Naive thymus-derived CD8-positive, alpha-beta T cell (primary cell): ENCODE measurements at places on chromosomes 5 and 9. TPM values are rescaled to one million over a fixed set of nuclear protein-coding genes. Genes with fewer than 3 reads are reported as not detected.
A peak's percentile ranks its signal among the peaks of the same experiment; 100 is the strongest.

DNA sequence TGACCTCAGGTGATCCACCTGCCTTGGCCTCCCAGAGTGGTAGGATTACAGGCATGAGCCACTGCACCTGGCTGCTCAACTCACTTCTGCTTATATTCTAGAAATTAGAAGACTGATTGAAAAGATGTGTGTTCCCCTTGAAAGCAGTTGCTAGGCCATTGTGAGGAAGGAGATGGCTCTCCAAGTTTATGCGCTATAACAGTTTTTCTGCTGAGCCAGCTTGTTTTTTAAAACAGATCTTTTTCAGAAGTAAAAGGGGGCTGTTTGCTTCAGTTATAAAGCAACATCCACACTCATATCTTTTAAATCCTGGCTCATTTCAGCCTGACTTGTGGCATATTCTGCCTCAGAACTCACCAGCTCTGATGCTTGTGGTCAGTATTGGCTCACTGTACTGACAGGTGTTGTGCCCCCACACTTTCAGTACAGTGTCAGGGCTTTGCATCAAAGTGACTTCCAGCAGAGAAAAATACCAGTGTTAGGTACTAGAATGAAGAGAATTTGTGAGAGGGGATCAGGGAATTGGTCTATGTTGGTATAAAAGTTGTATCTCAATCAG lies 49.4 kb downstream of the NUP214 start:
- DNase-seq: no peak

DNA sequence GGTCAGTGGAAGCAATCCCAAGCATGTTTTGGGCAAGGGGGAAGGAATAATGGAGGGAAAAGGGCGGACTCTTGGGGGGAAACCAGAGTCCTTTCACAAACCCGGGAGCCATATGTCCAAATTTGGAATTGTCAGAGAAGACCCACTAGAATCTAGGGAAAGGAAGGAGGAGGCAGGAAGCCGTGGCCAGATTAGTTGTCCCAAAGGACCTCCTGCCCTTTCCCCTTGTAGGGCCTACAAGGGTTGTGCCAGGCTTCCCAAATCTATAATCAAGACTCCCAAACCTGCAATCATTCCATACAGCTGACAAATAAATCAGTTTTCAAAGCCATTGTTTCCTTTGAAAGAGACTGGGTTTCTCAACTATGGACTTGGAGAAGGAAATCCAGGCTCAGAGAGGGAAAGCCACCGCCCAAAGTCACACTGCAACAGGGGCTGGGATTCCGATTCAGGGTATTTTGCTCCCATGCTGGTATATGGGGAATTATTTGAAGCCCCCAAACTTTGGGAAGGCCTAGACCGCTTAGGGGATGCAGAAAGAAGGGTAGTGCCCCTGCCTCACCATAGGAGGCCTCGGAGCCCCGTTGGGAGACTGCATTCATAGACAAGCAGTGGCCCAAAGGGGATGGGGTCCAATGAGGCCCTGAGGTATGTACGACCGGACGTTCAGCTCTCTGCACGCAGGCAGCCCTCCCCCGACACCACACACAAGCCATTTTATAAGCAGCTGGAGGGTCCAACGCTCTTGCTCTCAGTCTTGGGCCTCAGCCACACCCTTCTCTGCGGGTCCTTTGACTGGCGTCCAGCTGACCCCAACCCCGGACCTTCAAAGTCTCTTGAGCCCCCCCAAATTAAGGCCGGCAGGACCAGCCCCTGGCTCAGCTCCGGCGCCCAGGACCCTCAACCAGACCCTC lies 815 bp downstream of the ANXA6 start:
- DNase-seq: no peak

- no peak for DNase-seq
Measured at GRCh38 chr5:16412556-16412955, 53.0 kb downstream of the ZNF622 start.

GRCh38 chr5:7271435-7272084 lies 124.4 kb upstream of the ADCY2 start:
- no peak for DNase-seq

DNA sequence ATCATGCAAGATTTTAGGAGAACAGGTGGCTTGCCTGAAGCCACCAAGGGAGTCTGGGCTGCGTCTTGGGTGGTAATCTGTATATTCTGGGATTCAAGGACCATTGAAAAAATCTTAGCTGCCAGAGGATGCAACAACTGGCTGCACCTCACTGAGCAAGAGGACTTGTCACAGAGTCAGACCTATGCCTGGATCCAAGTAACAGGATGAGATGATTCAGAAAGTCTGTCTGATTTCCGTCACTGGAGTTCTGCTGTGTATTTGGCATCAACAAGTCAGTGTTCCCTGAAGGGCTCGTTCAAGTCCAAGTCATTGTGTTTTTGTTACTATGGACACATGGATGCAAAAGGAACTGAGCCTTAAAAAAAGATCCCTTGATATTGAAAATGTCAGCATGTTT lies 37.8 kb upstream of the CARTPT start:
- DNase-seq: no peak

DNA sequence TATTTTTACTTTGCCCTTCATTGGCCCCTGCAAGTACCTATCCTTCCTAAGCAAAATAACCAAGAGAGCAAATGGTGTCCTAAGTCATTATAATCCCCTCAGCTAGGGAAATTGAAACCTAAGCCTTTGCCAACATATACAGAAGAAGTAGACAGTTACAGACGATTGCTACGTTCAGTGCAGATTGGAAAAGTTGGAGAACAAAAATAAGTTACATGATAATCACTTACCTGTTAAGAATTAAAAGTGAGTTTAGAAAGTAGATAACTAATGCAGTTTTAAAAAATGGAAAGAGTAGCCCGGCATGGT lies 244.8 kb downstream of the MPDZ start:
- DNase-seq: no peak

- no peak for DNase-seq
Measured at GRCh38 chr9:134682651-134683364, 41.2 kb downstream of the COL5A1 start.

GRCh38 chr9:126704157-126704891 lies 90.6 kb downstream of the LMX1B start:
- peak; percentile 15 for DNase-seq

The NUDT2 gene
- total RNA-seq: 19.3 TPM

The ERBIN gene
- total RNA-seq: 127 TPM

The SLC35D2 gene
- 25.4 TPM for total RNA-seq
